ENCODE measurements at places on chromosomes 16 and 17. TPM values are rescaled to one million over a fixed set of nuclear protein-coding genes. Genes with fewer than 3 reads are reported as not detected.

CD68 gene
- total RNA-seq = 8.3 TPM

MYH13 gene
- total RNA-seq = not detected

TP53TG3D gene
- not detected for total RNA-seq

TP53TG3F gene
- not detected for total RNA-seq

PYDC1 gene
- total RNA-seq = not detected

LLGL2 gene
- total RNA-seq = 36.4 TPM

ABCC3 gene
- total RNA-seq = 18.1 TPM

PSMD3 gene
- 93.3 TPM for total RNA-seq

VASN gene
- 4.4 TPM for total RNA-seq

CCDC102A gene
- total RNA-seq = 1.4 TPM

KRTAP9-4 gene
- not detected for total RNA-seq

DLX4 gene
- total RNA-seq = not detected

OR4D1 gene
- total RNA-seq = not detected

LDHD gene
- total RNA-seq = 0.68 TPM

TAC4 gene
- not detected for total RNA-seq

NOTUM gene
- not detected for total RNA-seq

TPSB2 gene
- total RNA-seq = not detected

ARHGAP27 gene
- 28.0 TPM for total RNA-seq

KRT40 gene
- total RNA-seq = not detected

KRTAP3-2 gene
- not detected for total RNA-seq

PYY gene
- total RNA-seq = 0.68 TPM

CTRB1 gene
- total RNA-seq = not detected

ZP2 gene
- not detected for total RNA-seq

MYH1 gene
- total RNA-seq = not detected

C16orf46 gene
- total RNA-seq = 0.34 TPM

NPTX1 gene
- under 0.01 TPM for total RNA-seq

OR1A1 gene
- not detected for total RNA-seq

TBC1D3E gene
- not detected for total RNA-seq

CCL7 gene
- total RNA-seq = not detected

MGAT5B gene
- 0.07 TPM for total RNA-seq

PDE6G gene
- total RNA-seq = 0.21 TPM

RGS11 gene
- total RNA-seq = 0.14 TPM

WWP2 gene
- total RNA-seq = 26.8 TPM

SLC12A3 gene
- not detected for total RNA-seq

VPS35 gene
- 83.0 TPM for total RNA-seq

WDR59 gene
- 12.6 TPM for total RNA-seq

TRPV3 gene
- 5.5 TPM for total RNA-seq

PIRT gene
- total RNA-seq = not detected

ZNF385C gene
- 0.34 TPM for total RNA-seq

TSPAN10 gene
- 3.2 TPM for total RNA-seq

KRTAP4-5 gene
- total RNA-seq = not detected

SYCE1L gene
- 0.34 TPM for total RNA-seq

MAF gene
- total RNA-seq = 3.8 TPM

Data from nasal cavity respiratory epithelium epithelial cell of viscerocranial mucosa (primary cell).